ENCODE measurements at places on chromosomes 1 and 21.

DNA sequence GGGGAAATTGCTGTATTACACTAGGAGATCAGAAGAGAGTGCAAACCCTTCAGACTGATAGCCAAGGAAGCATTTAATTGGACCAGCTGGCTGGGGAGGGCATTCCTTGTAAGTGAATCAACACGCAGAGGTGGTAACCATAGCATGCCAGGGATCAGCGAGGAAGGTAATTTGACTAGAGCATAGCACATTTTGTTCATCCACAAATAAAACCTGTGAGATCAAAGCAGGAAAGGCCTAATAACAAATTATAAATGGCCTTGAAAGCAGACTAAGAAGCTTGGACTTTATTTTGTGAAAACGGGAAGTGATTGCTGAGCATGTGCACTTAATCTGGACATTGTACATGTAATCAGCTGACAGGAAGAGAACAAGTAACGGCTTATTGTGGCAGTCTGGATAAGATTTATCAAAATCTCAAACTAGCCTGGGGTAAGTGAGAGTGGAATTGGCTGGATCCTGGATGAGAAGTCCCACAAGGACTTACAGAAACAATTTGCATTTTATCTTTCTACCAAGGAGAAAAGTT is 11.7 kb upstream of the CD55 start:
- no peak for DNase-seq

DNA sequence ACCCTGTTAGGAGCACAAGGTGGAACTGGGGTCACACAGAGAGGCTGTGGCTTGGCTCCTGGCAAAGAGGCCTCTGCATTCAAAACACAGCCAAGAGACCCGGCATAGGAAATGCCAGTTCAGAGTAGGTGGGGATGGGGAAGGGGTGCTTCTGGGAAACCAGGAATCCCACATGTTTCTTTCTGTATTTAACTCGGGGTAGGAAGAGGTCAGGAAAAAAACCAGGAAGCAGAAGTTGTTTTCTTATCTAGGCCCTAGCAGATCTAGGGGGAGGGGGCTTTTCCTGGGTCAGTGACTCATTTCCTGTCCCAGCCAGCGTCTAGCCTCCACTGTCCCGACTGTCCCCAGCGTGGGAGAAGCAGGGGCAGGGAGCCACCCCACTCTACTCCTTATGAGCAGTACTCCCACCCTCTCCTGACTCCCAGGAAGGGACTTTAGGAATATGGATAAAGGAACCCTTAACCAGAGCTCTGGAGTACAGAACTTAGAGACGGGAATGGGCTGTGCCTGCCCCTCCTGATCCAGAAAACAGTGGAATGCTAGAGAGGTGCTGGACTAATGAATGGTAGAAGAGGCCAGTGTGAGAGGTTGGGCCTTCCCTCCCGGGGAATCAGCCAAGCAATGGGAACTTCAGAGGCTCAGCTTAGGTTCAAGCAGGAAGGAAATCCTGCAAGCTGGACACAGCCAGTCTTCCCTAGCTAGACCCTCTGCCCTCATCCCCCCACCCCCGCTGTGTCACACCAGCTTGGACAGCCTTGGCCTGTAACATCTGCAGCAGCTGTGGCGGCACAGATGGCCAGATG is 5.7 kb downstream of the FHL3 start:
- no peak for DNase-seq

DNA sequence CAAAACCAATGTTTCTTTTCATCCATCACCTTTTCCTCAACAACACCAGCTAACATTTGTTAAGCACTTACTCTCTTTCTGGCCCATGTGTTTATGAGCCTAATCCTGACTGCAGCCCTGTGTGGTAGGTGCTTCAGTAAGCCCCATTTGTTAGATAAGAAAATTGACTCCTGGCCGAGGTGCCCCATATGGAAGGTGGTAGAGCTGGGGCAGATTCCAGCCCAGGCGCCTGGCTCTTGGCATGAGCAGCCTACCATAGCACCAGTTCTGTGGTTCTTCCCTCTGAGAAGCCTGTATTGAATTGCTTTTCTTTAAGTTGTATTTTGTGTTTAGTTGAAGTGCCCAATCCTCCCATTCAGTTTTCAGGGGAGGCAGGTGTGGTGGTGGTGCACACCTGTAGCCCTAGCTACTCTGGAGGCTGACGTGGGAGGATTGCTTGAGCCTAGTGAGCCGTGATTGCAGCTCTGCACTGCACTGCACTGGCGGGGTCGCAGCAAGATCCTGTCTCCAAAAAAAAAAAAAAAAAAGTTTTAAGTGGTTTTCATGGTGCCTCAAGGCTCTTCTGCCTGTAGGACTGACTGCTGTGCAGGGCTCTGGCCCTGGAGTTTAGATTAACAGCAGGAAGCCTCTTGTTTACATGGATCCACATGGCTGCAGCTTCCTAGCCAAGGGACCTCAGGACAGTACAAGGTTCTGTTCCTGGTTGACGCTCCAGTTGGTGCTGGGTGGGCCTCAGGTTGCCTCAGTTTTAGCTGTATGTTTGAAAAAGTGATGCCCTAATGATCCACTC is 125.9 kb downstream of the MRPS6 start:
- no peak for DNase-seq

DNA sequence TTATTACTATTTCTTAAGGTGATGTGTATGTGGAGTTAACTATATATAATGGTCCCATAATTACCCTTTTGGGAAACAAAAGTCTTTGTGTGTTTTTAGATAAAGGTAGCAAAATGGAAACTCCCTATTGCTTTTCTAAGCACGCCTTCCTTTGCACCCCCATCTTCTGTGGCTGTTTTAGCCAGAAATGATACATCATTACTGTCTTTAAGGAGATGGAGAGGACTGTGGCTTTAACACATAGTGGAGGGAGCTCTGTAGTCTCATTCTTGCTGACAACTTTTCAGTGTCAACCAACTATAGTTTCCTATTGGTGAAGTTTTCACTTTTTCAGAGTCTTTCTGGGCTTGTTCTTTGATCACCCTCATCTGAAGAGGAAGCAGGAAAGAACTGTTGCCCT is 1.0 kb downstream of the APOBEC4 start:
- DNase-seq: no peak

DNA sequence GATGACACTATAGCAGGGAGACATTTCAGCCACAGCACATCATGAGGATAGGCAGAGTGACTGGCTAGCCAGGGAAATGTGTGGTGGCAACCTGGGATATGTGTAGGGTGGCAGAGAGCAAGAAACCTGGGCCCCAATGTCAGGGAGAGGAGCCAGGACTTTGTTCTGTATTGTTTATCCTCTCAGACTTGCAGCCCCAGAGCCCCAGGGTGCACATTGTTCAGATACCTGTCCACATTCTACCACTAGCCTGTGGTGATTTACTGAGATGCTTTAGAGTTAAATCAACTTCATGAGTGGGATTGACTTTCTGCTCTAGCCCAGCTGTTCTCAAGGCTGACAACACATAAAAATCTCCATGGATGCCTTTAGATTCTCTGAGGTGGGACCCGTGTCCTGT is 61.5 kb downstream of the MAB21L3 start:
- no peak for DNase-seq

DNA sequence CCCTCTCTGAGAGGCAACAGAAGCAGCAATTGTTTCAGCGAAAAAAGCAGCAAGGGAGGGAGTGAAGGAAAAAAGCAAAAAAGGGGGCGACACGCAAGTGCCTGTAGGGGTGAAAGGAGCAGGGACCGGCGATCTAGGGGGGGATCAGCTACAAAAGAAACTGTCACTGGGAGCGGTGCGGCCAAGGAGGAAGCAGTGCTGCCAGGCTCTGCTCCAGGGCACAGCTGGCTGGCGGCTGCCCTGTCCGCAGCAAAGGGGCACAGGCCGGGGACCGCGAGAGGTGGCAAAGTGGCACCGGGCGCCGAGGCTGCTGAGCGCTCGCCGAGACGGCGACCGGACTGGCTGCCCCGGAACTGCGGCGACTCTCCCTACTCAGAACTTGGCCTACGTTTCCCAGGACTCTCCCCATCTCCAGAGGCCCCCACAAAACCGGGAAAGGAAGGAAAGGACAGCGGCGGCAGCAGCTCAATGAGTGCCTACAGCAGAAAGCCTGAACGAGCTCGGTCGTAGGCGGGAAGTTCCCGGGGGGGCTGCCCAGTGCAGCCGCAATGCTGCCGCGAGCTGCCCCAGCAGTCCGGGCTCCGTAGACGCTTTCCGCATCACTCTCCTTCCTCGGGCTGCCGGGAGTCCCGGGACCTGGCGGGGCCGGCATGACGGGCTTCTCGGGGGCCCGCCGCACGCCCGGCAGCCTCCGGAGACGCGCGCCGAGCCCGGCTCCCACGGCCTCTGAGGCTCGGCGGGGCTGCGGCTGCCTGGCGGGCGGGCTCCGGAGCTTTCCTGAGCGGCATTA is 1.0 kb upstream of the CDKN2C start:
- peak; percentile 33 for DNase-seq

DNA sequence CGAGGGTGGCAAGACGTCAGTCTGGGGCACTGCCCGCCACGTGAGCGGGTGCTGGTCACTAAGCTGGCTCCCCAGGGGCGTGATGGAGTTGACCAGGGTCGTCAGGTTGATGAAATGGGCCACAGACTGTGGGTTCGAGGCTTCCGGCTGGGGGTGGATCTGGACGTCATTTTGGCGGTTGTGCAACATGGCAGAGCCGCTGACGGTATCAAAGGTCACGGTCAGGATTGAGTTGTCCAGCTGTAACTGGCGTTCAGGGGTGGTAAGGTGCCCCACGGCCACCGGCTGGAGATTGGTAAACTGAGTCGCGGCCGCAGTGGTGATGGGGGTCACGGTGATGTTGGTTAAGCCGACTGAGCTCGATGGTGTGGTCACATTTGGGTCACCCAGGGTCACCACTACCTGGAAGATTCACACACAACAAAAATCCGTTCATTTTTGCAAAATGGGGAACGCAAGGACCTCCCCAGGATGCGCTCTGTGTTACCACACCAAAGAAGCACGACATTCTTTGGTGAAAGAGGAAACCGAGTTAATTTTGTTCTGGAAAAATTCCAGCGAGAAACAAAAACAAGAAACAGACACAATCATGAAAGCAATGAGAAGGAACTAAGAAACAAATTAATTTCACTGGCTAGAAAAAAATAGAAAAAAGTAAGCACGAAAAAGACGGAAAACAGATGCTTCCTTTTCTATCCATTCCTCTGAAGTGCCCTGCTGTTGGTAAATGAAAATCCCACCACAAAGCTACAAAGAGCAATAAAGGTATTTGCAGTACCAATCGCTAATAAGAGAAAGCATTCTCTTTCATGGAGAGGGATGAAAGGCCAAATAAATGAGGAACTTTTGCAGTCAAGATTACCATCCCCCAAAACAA is 34.7 kb upstream of the RIPK4 start:
- DNase-seq: no peak

GRCh38 chr1:12368646-12369045 is 138.8 kb downstream of the VPS13D start:
- DNase-seq: no peak

DNA sequence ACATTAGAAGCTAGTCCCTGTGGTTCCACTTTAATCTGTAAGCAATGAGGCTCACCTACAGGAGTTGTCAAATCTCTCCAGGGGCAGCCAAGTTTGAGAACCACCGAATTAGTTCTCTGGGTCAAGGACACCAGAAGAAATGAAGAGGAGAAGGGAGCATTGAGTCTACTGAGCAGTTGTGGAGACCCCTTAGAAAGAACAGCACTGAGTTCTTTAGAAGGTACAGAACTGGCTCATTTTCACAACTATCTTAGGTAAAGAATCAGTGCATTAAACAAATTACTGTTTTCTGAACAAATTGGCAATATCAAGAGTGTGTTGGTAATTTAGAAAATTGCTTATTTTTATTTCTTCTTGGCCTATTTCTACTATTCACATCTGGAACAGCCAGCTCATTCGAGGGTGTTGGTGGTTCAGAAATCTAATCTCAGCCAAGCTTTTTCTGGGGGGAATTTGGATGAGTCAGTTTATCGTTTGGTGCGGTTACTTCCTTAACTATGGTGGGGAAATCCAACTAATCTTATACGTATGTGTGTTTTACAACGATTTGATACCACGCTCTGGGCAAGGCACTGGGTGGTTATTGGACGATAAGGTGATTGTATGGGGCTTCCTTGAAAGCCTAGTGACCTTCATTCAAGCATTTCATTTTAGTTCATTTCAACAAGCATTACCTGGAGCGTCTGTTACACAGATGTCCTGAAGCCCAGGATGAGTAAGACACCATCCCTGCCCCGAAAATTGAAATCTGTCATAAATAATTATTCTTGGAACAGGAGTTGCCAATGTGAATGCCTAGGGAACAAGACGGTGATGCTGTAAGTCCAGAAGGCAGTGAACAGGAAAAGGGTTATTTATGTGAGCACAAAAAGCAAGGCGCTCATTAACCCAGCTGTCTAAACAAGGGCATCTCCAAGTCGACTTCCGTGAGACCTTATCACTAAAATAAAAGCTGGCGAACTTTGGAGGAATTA is 52.0 kb upstream of the TMPRSS2 start:
- no peak for DNase-seq

DNA sequence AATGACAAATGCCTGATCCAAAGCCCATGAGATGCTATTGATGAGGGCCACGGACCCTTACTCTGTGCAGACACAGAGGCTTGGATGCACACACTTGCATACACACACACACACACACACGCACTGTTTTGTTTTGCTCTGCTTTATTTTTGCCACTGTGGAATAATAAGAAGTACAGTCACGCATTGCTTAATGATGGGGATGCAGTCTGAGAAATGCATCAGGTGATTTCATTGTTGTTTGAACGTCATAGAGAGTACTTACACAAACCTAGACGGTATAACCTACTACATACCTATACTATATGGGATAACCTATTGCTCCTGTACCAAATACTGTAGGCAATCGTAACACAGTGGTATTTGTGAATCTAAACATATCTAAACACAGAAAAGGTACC is 104.4 kb downstream of the RHOU start:
- DNase-seq: no peak

GRCh38 chr21:42426876-42427480 is 23.3 kb downstream of the UBASH3A start:
- DNase-seq: no peak

DNA sequence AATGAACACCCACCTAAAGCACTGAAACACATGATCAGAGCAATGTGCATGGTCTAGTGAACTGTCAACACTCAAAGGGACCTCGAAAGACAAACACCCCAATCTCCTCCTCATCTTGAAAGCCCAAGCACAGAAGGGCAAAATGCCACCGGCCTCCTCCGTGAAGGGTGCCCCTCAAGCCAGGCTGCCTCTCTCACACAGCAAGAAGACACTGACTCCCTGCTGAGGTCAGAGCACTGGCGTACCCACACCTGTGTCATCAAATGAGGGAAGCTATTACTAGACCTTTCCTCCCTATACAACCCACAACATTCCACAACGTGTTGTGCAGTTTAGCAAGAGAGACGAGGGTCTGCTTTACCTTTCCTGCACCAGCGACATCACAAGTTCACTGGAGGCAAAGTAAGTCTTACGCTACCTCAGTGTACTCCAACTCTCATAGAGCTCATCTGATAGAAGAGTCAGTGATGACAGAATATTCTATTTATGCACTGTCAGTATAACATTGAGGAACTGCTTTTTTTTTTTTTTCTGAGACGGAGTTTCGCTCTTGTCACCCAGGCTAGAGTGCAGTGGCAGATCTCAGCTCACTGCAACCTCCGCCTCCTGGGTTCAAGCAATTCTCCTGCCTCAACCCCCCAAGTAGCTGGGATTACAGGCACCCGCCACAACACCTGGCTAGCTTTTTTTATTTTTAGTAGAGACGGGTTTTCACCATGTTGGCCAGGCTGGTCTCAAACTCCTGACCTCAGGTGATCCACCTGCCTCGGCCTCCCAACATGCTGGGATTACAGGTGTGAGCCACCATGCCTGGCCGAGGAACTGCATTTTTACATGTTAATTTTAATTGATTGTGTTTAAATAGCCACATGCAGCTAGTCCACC is 3.3 kb downstream of the SH3BP5L start:
- no peak for DNase-seq

- no peak for DNase-seq
These were observed 380.1 kb downstream of the NUF2 start for GRCh38 chr1:163701783-163702374.
